ENCODE measurements at places on chromosomes 5 and 9. TPM values are rescaled to one million over a fixed set of nuclear protein-coding genes. Genes with fewer than 3 reads are reported as not detected.

The HMHB1 gene
- not detected for total RNA-seq

The CDC20B gene
- not detected for total RNA-seq

The CDC25C gene
- 9.4 TPM for total RNA-seq

The IL9 gene
- total RNA-seq: not detected

The CTXN3 gene
- not detected for total RNA-seq

The BTNL8 gene
- total RNA-seq: not detected

The TTF1 gene
- 10.5 TPM for total RNA-seq

The SAXO1 gene
- not detected for total RNA-seq

The MPDZ gene
- 32.8 TPM for total RNA-seq

The PTPN3 gene
- under 0.01 TPM for total RNA-seq

The GNPDA1 gene
- total RNA-seq: 79.2 TPM

The SPATA31E1 gene
- not detected for total RNA-seq
